NB4 (cell line): ENCODE measurements at places on chromosomes 7 and 10.

GRCh38 chr7:152847386-152847908, 87.9 kb downstream of the ACTR3B start:
- peak; percentile 92 for DNase-seq

- no peak for DNase-seq
Measured at GRCh38 chr10:62467527-62467926, 93.4 kb downstream of the ZNF365 start.

DNA sequence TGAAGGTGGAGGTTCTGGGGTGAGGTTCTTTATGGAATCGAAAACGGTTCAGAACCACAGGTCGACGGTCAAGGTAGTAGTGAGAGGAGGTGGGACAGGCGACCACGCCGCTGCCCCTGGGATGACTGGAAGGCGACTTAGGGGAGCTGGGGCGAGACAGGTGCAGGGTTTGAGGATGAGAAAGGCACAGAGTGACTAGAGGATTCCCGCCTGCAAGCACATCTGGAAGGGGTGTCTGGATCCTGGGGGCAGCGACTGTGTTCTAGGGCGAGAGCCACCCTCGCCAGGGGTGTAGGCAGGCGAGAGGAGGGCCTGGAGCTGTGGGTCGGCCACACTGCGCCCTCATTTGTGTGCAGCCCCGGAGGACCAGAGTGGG, 468 bp upstream of the IRF5 start:
- no peak for DNase-seq

DNA sequence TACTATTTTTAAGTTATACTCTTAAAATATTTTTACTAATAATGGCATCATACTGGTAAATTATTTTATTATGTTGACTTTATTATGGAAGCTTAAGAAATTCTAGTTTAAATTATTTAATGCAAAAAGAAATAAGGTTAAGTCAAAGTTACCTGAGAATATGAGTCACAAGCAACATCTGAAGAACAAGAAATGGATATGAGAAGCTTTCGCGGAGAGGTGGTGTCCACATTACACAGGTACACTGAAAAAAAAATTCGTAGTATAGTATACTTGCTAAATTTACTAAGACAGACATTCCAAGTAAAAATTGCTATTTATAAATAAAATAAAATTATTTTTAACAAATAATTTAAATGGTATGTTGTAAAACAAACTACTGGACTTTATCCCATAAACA, 143.8 kb downstream of the AVL9 start:
- no peak for DNase-seq

DNA sequence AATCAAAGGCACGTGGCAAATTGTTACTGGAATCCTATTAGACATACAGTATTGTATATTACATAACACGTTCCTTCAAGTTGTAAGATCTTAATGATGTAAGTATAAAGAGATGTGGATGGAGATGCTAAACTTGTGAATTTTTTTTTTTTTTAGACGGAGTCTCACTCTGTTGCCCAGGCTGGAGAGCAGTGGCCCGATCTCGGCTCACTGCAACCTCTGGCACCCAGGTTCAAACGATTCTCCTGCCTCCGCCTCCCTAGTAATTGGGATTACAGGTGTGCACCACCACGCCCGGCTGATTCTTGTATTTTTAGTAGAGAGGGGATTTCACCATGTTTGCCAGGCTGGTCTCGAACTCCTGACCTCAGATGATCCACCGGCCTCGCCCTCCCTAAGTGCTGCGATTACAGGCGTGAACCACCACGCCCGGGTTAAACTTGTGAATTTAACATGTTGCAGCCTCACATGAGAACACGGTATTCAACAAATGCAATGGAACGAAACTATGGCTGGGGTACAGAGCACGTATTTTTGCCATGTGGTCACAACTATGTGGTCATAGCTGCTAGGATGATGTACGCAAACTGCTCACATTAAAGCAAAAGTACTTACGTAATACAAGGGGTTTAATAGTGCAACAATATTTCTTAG, 818 bp upstream of the SUPV3L1 start:
- no peak for DNase-seq

DNA sequence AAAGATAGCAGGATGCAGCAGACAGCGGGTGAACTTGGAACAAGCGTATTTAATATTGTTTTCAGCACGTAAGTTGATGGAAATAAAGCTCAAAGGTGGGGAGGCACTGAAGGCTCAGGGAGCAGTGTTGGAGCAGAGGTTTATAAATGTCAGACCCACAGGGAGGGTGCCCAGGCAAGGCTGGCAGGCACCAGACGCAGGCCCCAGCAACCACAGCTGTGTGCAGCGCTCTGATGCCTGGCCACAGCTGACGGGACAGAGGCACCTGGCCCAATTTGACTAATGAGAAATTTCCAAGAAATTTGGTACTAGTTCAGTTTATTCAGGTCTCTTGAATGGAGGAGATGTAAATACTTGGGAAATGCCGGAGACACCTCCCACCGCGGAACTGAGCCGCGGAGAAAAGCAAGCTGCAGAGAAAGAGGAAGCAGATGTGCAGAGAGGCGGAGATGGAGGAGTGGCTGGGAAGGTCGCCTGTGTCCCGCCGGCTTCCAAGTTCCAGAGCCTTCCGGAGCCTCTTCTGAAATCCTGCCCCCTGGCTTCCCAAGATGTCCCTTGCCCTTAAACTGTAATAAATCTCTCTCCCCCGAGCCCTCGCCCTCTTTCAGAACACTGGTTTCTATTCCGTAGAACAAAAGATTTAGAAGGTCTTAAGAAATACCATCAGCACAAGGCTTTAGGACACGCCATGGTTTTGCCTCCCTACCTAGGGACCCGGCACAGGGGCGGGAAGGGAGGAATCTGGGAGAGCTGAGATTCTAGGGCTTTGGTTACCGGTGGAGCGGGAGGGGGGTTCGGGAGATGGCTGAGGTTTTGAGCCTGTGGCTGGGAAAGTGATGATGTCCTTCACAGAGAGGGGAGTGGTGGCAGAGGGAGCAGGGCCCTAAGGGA, 38.4 kb upstream of the PLXNA4 start:
- peak; percentile 69 for DNase-seq

DNA sequence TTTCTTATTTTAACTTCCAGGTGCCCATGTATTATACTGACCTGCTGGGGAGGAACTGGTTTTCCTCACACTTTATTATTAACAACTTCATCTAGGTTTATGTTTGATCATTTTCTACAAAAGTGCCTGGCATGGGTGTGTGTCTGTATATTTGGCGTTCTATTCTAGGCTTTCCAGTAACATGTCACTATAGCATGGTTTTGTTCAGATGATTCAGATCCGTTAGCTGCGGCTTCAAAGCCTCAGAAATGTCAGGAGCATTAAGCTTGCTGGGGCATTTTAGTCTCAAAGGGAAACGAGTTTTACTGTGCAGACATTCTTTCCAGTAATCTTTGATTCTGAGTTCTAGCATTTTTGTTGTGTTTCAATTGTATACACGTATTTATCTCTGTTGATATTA, 2.3 kb downstream of the INPP5A start:
- peak; percentile 67 for DNase-seq

- peak; percentile 83 for DNase-seq
Measured at GRCh38 chr7:636396-636795, 90.1 kb upstream of the DNAAF5 start.

- DNase-seq: peak; percentile 8
Measured at GRCh38 chr7:52021343-52021742, 704.7 kb upstream of the COBL start.

- no peak for DNase-seq
Measured at GRCh38 chr7:21639206-21639868, 96.5 kb downstream of the DNAH11 start.

- DNase-seq: peak; percentile 58
Measured at GRCh38 chr7:130831817-130832481, 97.9 kb upstream of the KLF14 start.

GRCh38 chr10:109883859-109884771, 39.2 kb downstream of the XPNPEP1 start:
- DNase-seq: peak; percentile 86
